SK-N-MC (cell line): ENCODE measurements at places on chromosomes 2 and 18.
A peak's percentile ranks its signal among the peaks of the same experiment; 100 is the strongest.

DNA sequence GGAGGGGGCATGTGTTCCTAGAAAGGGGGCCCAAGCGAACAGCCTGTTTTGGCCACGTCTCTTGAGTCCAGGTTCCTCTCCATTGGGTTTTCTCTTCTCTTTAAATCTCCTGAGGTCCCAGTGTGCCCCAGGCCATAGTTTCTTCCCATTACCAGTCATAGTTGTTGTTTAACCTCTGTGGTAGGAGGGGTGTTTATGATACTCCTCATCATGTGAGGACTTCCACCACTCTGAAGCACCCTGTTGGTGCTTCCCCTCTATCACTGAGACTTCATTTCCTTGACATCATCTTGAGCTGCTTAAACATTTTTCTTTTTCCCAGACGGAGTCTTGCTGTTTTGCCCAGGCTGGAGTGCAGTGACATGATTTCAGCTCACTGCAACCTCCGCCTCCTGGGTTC, 45.9 kb downstream of the WIPF1 start:
- DNase-seq: no peak

DNA sequence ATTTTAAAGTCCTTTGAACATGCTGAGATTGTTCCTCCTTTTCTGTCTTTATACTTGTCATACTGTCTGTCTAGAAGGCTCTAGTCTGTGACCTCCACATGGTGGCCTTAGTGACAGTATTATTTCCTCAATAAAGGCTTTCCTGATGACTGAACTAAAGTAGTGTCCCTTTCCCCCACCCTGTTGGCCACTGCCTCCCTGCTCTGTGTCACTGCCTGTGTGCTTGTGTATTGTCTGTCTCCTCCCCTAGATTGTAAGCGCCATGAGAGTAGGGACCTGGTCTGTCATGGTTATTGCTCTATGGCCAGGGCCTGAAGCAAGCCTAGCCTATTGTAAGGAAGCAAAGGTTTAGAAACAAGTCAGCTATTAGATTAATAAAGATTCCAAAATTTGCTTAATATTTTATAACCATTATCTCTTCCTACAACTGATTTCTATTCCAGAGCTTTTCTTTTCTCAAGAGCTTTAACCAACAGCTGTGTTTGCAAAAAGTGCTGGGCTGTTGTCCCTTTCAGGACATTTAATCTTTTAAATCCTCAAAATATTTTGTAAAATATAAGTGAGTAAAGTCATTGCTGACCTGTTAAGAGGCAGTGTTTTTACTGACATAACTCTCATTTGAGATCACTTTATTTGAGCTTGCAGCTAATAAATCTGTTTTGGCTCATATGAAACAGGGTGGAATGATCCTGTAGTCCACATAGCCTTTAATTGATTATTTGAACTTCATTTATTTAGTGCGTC, 35.5 kb downstream of the DIS3L2 start:
- no peak for DNase-seq

DNA sequence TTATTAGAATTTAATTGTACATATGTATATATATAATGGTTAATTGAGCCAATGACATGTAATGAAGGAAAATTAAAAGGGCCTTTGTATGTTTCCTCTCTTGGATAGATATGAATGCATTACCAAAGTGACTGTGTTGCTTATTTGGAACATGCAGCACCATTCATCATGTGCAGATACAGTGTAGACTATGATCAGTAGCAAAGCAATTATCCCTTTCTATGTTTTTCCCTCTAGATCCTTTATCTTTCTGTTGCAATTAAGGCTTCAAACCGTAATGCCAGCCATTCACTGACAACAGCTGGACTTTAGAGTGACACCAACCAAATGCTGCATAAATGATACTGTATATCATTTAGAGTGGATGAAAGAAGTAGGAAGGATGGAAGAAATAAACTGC, 565.2 kb downstream of the NRXN1 start:
- no peak for DNase-seq

GRCh38 chr18:23137788-23138216, 2.5 kb downstream of the CABLES1 start:
- no peak for DNase-seq

GRCh38 chr2:71647356-71647755, 194.0 kb downstream of the DYSF start:
- DNase-seq: peak; percentile 74

GRCh38 chr2:3712831-3713503, 9.6 kb downstream of the DCDC2C start:
- no peak for DNase-seq

- DNase-seq: no peak
Observed at GRCh38 chr2:218016810-218017209, 14.0 kb upstream of the TNS1 start.

DNA sequence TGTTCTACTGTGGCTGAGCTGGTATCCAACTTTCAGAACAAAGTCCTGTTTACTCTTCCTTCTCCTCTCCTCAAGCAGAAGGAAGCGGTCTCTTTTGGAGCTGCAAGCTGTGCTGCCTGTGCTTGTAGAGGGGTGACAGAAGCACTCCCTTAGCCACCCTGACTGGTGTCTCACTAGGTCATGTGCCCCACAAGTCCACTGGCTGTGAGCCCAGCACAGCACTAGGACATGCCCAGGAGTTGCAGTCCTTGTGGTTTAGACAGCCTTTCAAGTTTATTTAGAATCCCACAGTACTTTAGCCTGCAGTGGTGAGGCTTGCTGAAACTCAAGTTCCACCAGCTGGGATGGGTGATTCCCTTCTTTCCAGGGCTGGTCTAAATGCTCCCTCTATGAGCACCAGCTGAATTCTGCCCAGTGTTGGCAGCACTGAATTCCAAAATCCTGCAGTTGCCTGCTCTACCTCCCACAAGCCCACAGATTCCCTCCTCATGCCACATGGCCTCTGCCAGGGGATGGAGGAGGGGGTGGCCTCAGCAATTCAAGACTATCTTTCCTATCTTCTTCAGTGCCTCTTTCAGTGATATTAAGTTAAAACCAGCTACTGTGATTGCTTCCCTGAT, 61.2 kb downstream of the CCDC85A start:
- DNase-seq: no peak

DNA sequence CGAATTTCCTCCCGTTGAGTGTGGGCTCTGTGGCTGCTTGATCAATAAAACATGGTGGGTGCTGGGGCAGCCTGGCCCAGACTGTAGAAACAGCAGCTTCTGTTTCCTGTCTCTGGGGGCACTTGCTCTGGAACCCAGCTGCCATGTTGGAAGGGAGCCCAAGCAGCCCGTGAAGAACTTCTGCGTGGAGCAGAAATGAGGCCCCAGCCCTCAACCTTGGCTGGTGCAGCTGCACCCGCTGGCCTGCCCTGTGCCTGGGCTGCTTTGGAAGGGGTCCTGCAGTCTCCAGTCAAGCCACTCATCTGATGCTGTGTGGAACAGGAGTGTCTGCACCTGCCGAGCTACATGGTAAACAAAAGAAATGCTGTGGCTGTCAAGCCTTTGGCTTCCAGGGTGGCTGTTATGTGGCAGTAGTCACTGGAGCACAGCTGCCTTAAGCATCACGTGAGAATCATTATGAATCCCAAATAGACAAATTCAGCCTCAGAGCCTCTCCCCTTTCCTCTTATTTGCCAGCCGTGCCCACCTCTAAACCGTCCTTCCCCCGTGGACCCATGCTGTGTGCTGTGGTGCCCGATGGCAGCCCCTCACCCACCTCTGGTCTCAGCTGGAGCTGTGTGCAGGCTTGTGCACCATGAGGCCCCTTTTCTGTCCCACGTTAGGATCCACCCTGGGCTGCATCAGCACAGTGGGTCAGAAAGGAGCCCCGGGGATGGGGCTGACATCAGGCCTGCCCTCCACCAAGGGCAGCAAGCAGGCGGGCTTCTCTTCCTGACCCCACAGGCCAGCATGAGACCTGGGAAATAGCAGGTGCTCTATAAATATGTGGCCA, 134.0 kb upstream of the HDAC4 start:
- no peak for DNase-seq

GRCh38 chr2:212001325-212001724, 537.3 kb downstream of the ERBB4 start:
- DNase-seq: no peak

DNA sequence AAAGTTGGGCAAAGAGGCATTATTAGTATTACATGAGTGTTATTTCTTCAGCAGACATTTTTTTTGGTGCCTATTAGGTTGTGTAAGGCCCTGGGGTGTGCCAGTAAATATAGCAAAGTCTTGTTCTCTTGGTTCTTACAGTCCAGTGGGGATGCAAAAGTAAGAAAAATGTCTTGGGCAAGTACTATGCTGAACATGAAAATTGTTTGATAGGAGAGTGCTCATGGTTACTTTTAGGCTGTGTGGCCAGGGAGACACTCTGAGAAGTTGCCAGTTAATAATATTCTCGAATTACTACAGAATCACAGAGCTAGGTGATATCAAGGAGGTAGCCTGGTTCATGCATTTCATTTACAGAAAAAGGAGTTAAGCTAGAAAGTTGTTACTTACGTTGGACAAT, 1.9 kb downstream of the AGFG1 start:
- DNase-seq: no peak

DNA sequence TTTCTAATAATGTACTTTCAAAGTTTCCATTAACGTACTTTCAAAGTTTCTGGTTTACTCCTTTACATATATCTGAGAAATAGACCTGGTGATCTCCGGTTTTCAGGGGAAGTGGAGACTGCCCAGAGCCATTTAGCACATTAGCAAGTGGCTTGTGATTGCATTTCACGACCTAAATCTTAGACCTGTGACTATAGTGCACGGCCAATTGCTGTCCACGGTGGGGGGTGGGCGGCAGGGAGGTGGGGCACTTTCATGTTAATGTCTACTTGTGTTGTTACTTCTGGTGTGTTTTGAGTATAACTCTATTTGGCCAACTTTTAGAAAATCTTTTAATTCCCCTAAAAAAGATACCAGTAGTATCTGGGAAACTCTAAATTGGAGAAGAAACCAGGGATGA, 11.3 kb downstream of the GATA6 start:
- DNase-seq: no peak

- no peak for DNase-seq
Observed at GRCh38 chr18:9433671-9434121, 41.6 kb upstream of the RALBP1 start.

DNA sequence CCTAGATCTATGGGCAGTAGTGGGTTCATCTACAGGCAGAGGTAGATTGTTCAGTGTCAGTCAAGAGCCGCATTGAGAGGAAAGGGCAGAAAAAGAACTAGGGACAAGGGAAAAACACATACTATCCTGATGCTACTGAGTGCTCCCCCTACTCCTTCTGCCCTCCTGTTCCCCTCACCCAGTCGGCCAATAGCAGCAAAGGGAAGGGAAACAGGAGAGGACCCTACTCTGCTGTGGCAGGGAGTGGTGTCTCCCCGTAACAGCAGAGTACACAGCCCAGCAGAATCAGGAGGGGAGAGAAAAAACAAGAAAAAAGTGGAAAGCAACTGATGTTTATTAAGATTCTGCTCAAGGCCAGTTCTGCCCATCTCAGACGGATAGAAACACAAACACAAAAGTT, 136.1 kb upstream of the CCDC150 start:
- DNase-seq: no peak

GRCh38 chr2:117492209-117492851, 322.2 kb upstream of the DDX18 start:
- DNase-seq: no peak

- no peak for DNase-seq
Observed at GRCh38 chr18:49631146-49631866, 69.4 kb downstream of the LIPG start.

GRCh38 chr18:44054514-44054913, 626.2 kb upstream of the SETBP1 start:
- no peak for DNase-seq

GRCh38 chr2:42906111-42906556, 113.8 kb upstream of the HAAO start:
- no peak for DNase-seq

DNA sequence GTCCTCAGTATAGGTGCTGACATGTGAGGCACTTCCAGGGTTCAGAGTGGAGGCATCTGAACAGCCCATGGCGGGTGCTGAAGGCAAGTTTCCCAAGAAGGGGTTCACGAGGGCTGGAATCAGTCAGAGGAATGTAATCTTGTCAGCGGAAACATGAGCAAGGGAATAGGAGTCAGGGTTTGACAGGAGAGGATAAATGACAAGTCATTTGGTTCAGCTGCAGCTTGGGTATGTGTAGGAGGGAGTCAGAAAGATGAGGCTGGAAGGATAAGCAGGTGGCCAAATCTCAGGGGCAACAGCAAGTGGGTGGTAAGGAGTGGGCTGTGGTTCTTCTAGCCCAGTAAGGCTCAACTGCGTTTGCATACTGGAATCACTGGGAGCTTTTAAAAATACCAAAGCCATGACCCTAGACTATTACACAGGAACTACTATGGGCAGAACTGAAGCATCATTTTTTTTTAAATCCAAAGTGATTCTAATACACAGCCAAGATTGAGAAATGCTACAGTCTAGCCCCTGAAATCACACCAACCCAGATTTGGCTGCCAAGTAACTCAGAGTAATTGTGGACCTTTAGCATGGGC, 41.8 kb upstream of the NAB1 start:
- DNase-seq: no peak

GRCh38 chr2:80476535-80477117, 172.1 kb upstream of the LRRTM1 start:
- no peak for DNase-seq

DNA sequence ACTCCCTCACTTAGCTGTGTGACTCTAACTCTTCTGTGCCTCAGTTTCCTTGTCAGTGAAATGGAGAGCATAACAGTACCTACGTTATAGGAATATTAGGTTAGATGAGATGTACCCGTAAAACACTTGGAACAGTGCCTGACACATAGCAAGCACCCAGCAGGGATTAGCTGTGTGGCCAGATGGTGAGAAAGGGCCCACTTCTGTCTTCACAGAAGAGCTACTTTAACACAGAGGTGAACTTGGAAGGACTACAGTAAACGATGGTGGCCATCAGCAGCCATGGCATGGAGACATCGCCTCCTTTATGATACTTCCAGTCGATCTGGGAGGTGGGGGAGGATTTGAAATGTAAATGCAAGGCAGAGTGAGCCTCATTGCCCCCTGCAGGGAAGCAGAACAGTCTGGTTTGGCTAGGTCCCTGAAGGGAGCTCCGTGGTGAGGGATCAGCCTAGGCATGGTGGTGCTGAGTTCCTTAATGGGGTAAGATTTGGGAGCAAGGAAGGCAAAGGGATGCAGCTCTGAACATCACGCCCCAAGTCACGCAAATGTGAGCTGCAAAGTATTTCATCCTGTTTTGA, 101.7 kb upstream of the ALPP start:
- DNase-seq: no peak

DNA sequence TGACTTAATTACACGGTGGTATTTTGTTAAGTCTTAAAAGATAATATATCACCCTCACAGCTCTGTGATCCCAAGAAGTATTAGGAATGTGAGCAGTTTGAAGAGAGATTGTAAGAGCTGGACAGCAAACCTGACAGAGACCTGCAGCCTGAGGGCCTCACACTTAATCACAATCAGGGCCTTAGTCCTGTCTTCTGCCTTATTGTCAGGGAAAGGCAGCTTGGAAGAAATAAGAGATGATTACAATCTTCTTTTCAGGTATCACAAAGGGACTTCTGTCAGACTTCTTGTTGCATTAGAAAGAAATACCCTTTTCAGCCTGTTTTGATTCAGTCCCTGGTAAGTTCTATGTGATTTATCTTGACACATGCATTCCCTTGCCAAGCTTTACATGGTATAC, 1433.8 kb upstream of the SLC39A10 start:
- DNase-seq: no peak

GRCh38 chr2:237141571-237142051, 55.9 kb downstream of the COPS8 start:
- DNase-seq: no peak

- DNase-seq: no peak
Observed at GRCh38 chr2:237725661-237726060, 72.9 kb upstream of the RBM44 start.
